ENCODE measurements at places on chromosomes 13 and 19. TPM values are rescaled to one million over a fixed set of nuclear protein-coding genes. Genes with fewer than 3 reads are reported as not detected.
A peak's percentile ranks its signal among the peaks of the same experiment; 100 is the strongest.

GRCh38 chr13:63481334-63481733 is 2065.7 kb upstream of the PCDH20 start:
- no peak overlapping the region for H3K27ac ChIP-seq
- H3K4me3 ChIP-seq, result no peak overlapping the region
- no peaks in the 10 kb centered on the region for H3K4me1 ChIP-seq
- no peak for DNase-seq
- H3K36me3 ChIP-seq, result no peaks in the 10 kb centered on the region
- H3K27me3 ChIP-seq, result no peaks in the 10 kb centered on the region

- no peaks in the 10 kb centered on the region for H3K27me3 ChIP-seq
- DNase-seq, result no peak
- H3K27ac ChIP-seq, result no peak overlapping the region
These were observed 8.3 kb upstream of the REX1BD start for GRCh38 chr19:18580311-18580710.

GRCh38 chr13:51805925-51806324 is 2.0 kb upstream of the DHRS12 start:
- H3K27ac ChIP-seq, result no peak overlapping the region
- H3K4me1 ChIP-seq, result peaks cover 3% of the 10 kb centered on the region
- H3K4me3 ChIP-seq, result no peak overlapping the region
- H3K36me3 ChIP-seq, result peaks cover 2% of the 10 kb centered on the region

DNA sequence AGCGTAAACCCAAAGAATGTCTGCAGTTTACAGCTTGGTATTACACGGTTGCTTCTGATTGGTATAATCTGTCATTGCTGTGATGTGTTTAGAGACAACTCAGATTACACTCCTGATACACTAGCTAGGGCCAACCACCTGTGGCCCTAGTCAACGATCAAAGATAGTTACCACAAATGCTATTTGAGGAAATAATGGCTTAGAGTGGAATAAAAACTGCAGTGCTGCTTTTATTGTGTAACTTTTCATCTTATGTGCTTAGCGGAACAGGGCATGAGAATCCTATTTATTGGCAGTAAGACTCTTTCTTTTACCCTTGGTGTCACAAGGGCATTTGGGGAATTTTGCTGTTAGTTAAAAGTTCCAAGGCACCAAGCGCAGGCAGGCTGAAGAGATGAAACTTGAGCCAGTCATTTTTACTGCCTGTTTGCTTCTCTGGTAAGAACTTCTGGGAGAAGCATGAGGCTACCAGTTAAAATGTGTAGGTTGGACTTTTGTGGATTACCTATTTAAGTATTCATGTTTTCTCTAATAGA is 363.3 kb downstream of the KCNRG start:
- DNase-seq, result no peak
- H3K27me3 ChIP-seq, result no peaks in the 10 kb centered on the region
- no peak overlapping the region for H3K27ac ChIP-seq
- H3K4me1 ChIP-seq, result peaks cover 6% of the 10 kb centered on the region
- H3K4me3 ChIP-seq, result no peak overlapping the region

GRCh38 chr19:42555317-42555716 is 27.0 kb upstream of the CEACAM1 start:
- peak; percentile 35 for DNase-seq
- H3K36me3 ChIP-seq, result peaks cover 12% of the 10 kb centered on the region
- no peak overlapping the region for H3K4me3 ChIP-seq
- peaks cover 3% of the 10 kb centered on the region for H3K4me1 ChIP-seq
- H3K27me3 ChIP-seq, result no peaks in the 10 kb centered on the region

DNA sequence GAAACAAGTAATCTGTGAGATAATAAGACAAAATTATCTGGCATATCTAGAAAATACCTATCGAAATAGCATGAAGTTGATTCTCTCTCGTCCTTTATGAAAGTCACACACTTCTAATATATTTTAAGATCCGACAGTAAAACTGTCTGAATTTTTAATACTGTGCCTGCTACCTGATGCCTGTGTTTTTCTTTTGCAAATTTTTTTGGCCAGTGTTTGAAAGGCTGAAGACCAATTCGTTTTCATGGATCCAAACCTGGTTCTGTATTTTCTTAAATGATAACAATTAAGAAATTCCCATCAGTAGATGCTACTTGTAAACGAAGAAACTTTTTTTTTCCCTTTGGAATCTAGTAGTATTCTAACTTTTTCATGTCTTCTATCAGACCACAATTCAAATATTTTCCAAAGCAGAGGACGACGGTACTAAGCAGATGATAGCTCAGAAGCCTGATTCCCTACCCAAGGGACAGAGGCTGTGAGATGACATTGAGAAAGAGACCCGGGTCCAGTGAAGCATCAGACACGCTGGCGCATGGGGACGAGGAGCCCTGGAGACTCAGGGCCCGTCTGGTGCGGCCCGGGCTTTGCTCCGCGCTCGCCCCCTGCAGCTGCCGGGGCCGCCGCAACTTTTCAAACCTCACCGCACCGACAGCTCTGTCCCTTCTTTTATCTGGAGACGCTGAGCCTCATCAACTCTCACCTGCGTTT is 49.5 kb upstream of the PABPC3 start:
- H3K4me1 ChIP-seq, result no peaks in the 10 kb centered on the region
- DNase-seq, result peak; percentile 53
- no peak overlapping the region for H3K27ac ChIP-seq
- peaks cover 2% of the 10 kb centered on the region for H3K27me3 ChIP-seq

DNA sequence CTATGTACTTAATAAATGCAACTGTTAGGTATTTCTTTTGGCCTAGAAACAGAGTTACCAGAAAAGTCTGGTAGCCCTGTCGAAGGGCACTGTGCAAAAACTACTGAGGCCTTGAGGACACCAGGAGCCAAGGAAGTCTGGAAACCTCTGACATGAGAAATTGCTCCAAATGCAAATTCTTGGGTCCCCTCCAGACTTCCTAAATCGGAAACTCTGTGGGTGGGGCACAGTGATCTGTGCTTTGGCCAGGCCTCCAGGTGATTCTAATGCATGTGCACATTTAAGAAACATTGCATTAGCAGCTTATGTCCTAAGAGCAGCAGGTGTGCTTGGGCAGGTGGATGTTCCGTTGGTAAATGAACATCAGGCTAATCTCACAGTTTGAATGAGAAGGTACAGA is 50.0 kb downstream of the STARD13 start:
- H3K27ac ChIP-seq, result no peak overlapping the region
- no peaks in the 10 kb centered on the region for H3K27me3 ChIP-seq
- H3K4me3 ChIP-seq, result no peak overlapping the region
- H3K36me3 ChIP-seq, result peaks cover 15% of the 10 kb centered on the region

- no peaks in the 10 kb centered on the region for H3K4me1 ChIP-seq
- no peaks in the 10 kb centered on the region for H3K27me3 ChIP-seq
- no peak overlapping the region for H3K27ac ChIP-seq
- H3K4me3 ChIP-seq, result no peak overlapping the region
- no peak for DNase-seq
These were observed 29.5 kb downstream of the PLA2G4C start for GRCh38 chr19:48081106-48081505.

DNA sequence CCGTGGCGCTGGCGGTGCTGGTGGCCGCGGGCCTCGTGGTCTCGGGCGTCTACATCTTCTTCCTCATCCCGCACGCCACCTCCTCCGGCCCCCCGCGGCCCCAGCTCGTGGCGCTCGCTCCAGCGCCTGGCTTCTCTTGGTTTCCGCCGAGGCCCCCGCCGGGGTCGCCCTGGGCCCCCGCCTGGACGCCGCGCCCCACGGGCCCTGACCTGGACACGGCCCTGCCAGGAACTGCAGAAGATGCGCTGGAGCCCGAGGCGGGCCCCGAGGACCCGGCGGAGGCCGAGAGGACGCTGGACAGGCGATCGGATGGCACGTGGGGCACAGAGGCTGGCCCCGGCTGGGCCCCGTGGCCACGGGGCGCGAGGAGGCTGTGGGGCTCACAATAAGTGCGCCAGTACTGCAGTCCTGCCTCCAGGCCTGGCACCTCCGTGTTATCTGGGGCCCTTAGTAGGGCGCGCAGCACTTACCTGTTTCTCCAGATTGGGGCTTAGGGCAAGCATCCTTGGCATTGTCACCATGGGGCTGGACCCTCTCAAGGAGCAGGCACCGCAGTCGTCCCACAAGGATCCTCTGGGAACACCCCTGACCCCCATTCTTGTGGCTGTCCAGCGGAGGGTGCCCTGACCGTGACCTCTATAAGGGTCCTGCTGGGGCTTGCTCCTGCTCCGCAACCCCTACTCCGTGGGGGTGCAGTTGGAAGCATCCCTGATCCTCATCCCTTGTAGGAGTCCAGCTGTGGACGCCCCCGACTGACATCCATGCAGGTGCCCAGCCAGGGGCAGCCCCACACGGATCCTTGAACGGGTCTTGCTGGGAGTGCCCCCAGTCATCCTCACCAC is 1.5 kb downstream of the RNF225 start:
- H3K4me1 ChIP-seq, result no peaks in the 10 kb centered on the region
- DNase-seq, result no peak
- peak overlapping the region; percentile 24 for H3K4me3 ChIP-seq
- H3K36me3 ChIP-seq, result peaks cover 26% of the 10 kb centered on the region
- no peak overlapping the region for H3K27ac ChIP-seq
- H3K27me3 ChIP-seq, result no peaks in the 10 kb centered on the region

DNA sequence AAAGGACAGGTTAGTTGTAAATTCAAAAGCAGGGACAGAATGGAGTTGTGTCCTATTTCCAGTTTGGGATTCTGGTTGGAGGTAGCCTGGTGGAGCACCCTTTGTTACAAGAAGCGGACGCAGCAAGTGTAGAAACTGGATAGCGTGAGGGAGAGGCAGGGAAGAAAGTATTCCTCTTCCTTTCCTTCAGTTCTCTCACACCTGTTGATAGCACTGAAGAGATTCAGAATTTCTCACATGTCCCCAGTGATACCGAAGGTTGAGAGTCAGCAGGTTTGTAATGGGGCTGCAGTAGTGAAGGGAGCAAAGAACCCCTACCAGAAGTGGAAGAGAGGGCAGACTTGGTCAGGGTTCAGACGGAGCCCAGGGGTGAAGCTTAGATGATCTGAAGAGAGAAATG is 399.2 kb downstream of the SPRY2 start:
- H3K4me1 ChIP-seq, result no peaks in the 10 kb centered on the region
- no peak for DNase-seq
- H3K27ac ChIP-seq, result no peak overlapping the region
- no peaks in the 10 kb centered on the region for H3K27me3 ChIP-seq
- H3K4me3 ChIP-seq, result no peak overlapping the region

GRCh38 chr13:50979187-50979586 is 69.6 kb downstream of the RNASEH2B start:
- no peak overlapping the region for H3K4me3 ChIP-seq
- H3K4me1 ChIP-seq, result no peaks in the 10 kb centered on the region
- no peak overlapping the region for H3K27ac ChIP-seq
- no peak for DNase-seq
- H3K27me3 ChIP-seq, result no peaks in the 10 kb centered on the region
- H3K36me3 ChIP-seq, result peaks cover 9% of the 10 kb centered on the region

DNA sequence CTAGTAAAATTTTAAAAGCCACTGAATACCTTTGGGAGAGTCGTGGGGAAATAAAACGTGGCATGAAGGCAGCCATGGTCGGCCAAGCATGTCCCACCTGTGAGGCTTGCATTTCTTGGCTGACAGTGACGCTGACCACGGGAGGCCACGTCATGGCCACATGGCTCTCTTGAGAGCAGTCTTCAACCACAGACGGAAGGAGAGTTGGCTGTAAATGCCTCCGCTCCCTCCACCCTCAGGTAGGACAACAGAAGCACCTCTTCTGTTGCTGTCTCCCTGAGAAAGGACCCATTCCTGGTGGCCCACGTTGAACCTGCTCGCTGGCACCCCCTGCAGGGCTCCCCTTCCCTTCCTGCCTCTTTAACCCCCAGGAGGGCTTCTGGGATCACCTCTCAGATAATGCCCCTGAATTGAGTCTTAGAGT is 10.6 kb upstream of the LRRC25 start:
- no peaks in the 10 kb centered on the region for H3K36me3 ChIP-seq
- no peaks in the 10 kb centered on the region for H3K27me3 ChIP-seq
- DNase-seq, result peak; percentile 74
- no peak overlapping the region for H3K4me3 ChIP-seq
- no peak overlapping the region for H3K27ac ChIP-seq

GRCh38 chr13:21020176-21020575 is 41.2 kb downstream of the LATS2 start:
- DNase-seq, result peak; percentile 4
- H3K4me3 ChIP-seq, result no peak overlapping the region
- H3K27me3 ChIP-seq, result no peaks in the 10 kb centered on the region
- no peak overlapping the region for H3K27ac ChIP-seq
- H3K4me1 ChIP-seq, result peaks cover 3% of the 10 kb centered on the region

DNA sequence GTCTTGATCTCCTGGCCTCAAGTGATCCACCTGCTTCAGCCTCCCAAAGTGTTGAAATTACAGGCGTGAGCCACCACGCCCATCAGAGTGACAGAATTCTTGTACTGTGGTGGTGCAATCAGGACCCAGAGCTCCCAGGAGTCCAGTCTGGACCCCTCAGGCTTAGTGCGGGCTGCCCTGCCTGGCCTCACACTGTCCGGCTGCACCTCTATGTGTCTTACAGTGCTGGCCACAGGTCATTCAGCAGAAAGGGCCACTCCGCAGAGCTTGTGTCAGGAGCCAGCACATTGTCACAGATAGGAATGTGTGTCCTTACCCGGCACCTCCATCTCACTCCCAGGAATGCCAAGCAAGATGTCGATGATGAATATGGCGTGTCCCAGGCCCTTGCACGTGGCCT is 49.2 kb downstream of the SMARCA4 start:
- no peaks in the 10 kb centered on the region for H3K27me3 ChIP-seq
- H3K27ac ChIP-seq, result no peak overlapping the region
- H3K4me1 ChIP-seq, result no peaks in the 10 kb centered on the region
- no peak overlapping the region for H3K4me3 ChIP-seq
- no peak for DNase-seq

GRCh38 chr19:35860436-35860817 is 3.7 kb downstream of the KIRREL2 start:
- no peaks in the 10 kb centered on the region for H3K4me1 ChIP-seq
- DNase-seq, result peak; percentile 56
- H3K27ac ChIP-seq, result no peak overlapping the region
- peaks cover 4% of the 10 kb centered on the region for H3K27me3 ChIP-seq
- peak overlapping the region; percentile 81 for H3K4me3 ChIP-seq

GRCh38 chr13:20616059-20616797 is 49.3 kb downstream of the IFT88 start:
- no peak overlapping the region for H3K27ac ChIP-seq
- DNase-seq, result no peak
- no peaks in the 10 kb centered on the region for H3K36me3 ChIP-seq
- H3K4me1 ChIP-seq, result no peaks in the 10 kb centered on the region

DNA sequence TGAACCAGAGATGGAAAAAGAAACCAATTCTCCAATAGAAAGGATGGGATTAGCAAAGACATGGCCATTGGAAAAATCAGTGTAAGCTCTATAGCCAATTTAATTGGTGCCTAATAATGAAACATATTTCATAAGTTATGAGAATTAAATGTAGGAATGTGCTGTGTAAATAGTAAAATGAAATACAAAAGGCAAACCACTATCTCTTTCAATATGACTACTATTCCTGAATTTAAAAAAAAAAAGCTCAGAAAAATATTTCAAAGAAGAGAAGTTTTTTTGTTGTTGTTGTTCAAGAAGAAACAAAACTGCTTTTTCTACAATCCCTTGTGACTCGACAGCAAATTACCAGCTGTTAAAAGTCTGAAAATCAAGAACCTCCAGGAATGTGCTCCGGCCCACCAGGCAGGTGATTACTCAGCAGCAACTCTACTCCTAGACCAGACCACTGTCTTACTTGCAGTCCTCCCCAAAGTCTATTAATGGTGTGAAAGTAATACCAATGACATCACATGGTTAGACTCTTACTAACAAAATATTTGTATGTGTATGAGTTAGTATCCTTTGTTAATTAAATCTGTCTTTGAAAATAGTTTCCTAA is 362.4 kb downstream of the KCTD12 start:
- DNase-seq, result no peak
- H3K4me3 ChIP-seq, result no peak overlapping the region
- H3K36me3 ChIP-seq, result no peaks in the 10 kb centered on the region
- no peak overlapping the region for H3K27ac ChIP-seq
- H3K27me3 ChIP-seq, result no peaks in the 10 kb centered on the region

The ZNF253 gene
- total RNA-seq, result 51.0 TPM

The NBEA gene
- total RNA-seq, result 16.3 TPM

The VASP gene
- 157 TPM for total RNA-seq

The ZNF98 gene
- total RNA-seq, result not detected

The CEACAM7 gene
- not detected for total RNA-seq

All from H9 (cell line).